ENCODE measurements at places on chromosomes 11 and 22.
A peak's percentile ranks its signal among the peaks of the same experiment; 100 is the strongest.

- DNase-seq = no peak
Measured at GRCh38 chr11:48122656-48123055, 94.0 kb upstream of the OR4B1 start.

GRCh38 chr11:117092951-117093590 is 5.2 kb downstream of the SIK3 start:
- no peak for DNase-seq

DNA sequence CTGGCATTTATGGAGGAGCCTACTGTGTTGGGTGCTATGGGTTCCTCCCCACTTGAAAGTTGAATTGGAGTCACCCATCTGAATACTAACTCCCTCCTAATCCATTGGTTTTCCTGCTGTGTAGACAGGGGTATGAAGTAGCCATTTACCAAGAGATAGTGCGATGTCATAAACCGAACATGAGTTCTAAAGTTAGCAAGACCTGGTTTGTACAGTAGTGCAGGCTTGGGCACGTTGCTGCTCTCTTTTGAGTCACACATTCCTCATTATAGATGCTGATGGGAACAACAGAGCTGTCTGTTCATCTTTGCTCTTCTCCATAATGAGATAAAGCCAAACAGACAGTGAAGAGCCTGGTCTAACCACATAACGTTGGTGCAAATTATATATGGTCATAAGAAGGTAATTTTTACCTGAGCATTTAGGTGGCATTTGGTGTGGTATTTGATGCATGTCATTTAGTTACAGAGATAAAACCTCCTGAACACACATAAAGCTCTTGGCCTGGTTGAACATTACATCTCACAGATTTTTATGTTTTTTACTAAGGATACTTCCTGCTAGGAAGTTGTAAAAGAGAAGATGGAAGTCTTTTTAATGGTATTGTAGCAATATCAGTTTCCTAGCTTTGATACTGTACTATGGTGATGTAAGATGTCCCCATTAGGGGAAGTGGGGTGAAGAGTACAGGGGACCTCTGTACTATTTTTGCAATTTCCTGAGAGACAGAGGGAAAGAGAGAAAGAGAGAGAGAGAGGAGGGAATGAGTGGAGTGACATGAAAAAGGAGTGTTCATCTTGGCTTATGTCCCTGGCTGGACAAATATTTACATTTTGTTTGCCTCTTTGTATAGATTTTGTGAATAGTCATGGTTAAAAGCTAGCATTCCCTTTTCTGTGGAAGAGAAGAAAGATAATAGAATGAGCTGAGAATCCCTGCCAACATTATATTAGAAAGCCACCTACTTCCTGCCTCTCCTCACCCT is 27.9 kb downstream of the GRAP2 start:
- DNase-seq = no peak

DNA sequence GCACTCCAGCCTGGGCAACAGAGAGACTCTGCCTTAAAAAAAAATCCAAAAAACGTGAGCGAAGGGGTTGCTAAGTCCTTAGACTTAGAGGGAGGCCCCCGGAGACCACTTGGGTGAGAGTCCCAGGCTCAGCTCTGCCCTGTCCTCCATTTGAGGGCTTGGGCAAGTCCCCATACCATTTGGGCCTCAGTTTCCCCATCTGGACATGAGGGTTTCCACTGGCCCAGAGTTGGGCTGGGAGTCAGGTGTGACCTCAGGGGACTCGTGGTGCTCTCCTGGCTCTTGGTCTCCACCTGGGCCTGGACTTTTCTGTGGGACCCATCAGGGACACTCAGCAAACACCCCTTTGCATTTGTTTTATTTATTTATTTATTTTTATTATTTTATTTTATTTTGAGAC is 35.2 kb upstream of the CSNK1E start:
- no peak for DNase-seq

- DNase-seq = no peak
Measured at GRCh38 chr22:44130076-44130711, 50.5 kb upstream of the PARVG start.

DNA sequence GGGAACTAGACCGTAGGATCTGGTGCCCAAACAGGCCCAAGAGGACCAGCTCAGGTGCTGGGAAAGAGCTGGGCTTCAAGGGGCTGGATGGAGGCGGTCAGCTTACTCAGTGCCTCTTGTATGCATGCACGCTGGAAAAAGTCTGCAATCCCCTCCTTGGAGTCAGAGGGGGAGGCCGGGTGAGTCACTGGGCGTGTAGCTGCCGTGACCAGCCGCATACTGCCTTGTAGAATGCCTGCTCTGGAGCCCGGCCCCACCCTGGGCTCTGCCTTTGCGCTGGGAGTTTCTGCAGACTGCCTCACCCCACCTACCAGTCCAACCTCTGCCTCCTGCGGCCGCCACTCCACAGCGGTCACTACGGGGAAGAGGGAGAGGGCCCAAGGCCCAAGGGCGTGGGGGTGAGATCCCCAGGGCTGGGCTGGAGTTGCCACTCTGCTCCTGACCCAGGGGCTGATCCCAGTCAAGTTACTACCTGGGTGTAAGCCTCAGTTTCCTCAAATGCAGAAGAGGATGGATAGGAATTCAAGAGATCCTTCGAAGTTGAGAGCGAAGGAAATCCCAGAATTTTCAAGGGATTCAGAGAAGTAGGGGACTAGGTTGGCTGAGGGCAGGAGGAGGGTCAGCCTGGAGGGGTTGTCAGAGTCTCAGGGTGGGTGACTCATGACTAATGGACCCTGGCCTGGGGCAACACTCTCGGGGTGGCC is 4.2 kb downstream of the MRGPRF start:
- no peak for DNase-seq

DNA sequence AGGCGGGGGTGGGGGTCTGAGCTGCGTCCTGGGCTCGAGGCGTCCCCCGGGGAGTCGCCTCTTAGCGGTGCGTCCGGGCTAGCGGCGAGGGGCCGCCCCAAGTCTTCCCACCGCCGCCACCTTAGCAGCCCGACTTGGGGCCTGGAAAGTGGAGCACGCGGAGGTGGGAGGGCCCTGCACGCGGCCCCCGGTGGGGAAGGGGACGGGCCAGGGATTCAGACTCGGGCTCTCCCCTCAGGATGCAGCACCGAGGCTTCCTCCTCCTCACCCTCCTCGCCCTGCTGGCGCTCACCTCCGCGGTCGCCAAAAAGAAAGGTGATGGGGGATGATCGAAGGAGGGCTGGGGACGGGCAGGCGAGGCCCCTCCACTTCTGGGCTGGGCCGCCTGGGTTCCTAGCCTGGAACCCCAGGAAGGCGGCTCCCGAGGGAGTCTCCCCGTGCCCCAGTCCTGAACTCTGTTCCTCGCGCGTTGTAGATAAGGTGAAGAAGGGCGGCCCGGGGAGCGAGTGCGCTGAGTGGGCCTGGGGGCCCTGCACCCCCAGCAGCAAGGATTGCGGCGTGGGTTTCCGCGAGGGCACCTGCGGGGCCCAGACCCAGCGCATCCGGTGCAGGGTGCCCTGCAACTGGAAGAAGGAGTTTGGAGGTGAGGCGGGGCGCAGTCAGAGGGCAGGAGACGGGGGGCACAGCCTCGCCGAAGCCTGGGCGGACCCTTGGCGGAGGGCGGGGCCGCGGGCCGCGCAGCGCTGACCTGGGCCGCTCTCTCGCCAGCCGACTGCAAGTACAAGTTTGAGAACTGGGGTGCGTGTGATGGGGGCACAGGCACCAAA is 563 bp downstream of the MDK start:
- peak; percentile 46 for DNase-seq

DNA sequence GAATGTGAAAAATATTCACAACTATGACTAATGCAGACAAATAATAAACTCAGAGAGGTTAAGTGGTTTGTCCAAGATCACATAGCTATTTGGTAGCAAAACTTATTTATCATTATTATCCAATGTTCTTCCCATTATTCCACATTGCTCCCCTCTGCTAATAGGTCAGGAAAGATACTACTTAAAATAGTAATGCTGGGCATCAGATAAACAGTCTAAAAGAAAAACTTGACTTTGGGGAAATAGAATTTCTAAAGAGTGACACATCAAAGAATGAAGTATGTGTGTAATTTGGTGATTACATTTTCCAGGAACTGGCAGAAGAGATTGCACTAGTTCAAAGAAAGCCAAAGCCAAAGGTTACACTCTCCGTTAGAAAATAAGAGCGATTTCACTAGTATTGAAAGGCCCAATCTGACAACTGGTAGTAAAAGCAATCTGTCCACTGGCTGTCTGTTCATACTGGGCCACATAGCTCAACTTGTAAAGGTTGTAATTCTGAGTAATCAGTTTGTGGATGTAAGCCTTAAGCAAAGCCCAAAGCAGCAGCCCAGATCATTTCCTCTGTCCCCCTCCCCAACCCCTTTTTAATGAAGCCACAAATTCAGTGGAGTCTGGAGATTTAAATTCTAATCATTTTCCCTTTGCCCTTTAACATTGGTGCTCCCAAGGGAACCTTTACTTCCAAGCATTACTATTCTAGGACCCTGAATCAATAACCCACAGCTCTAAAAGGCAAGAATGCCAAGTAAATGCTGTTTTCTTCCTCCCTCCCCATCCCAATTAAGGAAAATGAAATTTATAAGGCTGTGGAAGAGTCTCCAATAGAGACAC is 283.5 kb downstream of the TTC28 start:
- DNase-seq = no peak

GRCh38 chr11:3767536-3767935 is 29.8 kb downstream of the NUP98 start:
- DNase-seq = no peak

DNA sequence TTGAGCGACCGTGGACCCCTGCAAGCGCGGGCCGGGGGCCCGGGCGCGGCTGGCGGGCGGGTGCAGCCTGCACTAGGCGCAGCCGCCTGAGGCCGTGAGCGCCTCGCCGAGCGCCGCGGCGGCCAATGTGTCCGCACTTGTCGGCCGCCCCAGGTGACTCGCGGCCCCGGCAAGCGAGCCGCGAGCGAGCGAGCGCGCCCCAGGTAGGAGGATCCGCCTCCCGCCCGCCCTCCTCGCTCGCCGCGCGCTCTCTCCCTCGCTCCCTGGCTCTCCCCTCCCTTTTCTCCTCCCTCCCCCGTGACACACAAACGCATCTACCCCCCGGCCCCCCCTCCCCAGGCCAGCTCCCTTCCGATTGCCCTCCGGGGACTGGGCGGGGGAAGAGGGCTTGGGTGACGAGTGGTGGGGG is at the start of gene WNT7B:
Gene WNT7B (minus strand): TSS at position 160 of the 409 bp plus-strand sequence. CDS start 408 bp downstream, outside the sequence.
- DNase-seq = no peak

DNA sequence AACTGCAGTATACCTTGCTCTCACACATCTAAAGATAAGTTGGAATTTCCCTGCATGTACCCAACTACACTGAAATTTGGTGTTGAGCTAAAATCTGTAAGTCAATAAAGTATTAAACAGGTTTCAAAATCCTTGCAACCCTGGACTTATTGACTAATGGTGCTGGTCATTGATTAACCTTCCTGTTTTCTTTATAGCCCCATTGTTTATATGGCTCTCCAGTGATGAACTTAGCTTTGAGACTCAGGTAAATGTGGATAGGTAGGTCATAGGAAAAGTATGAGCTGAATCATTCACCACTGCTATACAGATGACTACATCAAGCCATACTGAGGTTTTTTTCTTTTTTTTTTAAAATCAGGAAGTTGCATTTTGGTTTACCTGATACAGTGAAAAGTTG is 132.7 kb downstream of the FAT3 start:
- DNase-seq = no peak

- DNase-seq = no peak
Measured at GRCh38 chr11:72075109-72075508, 5.2 kb downstream of the NUMA1 start.

- no peak for DNase-seq
Measured at GRCh38 chr11:22415476-22415875, 77.3 kb downstream of the SLC17A6 start.

GRCh38 chr11:75982309-75982708 is 167.3 kb downstream of the UVRAG start:
- DNase-seq = no peak

GRCh38 chr11:128026596-128026995 is 560.8 kb downstream of the ETS1 start:
- no peak for DNase-seq

GRCh38 chr11:75725547-75726320 is 8.1 kb downstream of the MOGAT2 start:
- no peak for DNase-seq

DNA sequence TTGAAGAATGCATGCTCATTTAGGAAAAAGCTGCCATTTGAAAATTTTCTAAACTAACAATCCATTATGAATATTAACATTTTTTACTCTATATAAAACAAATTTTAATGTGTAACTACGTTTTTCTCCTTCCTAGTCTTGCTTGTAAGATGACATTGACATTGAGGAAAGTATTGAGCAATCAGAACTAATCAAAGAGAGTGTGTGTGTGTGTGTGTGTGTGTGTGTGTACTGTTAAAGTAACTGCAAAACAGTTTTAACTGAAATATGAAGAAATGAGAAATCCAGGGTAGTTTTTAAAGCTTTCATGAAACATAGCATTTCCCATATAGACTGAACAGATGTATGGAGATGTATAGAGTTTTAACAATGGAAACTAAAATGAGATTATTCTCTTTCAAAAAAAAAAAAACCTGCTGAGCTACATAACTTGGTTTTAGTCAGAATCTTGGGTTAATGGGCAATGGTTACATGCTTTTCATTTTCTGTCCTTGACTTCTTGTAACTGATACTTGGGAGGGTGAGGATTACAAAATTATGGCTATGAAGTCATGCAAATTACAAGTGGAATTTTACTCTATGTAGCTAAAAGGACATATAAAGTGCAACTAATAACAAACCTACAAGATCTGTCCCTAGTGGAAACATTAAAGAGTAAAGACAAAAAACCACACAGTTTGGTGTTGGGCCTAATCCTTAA is 2.0 kb downstream of the PDGFD start:
- no peak for DNase-seq

- DNase-seq = no peak
Measured at GRCh38 chr11:35143297-35144135, 4.5 kb downstream of the CD44 start.

DNA sequence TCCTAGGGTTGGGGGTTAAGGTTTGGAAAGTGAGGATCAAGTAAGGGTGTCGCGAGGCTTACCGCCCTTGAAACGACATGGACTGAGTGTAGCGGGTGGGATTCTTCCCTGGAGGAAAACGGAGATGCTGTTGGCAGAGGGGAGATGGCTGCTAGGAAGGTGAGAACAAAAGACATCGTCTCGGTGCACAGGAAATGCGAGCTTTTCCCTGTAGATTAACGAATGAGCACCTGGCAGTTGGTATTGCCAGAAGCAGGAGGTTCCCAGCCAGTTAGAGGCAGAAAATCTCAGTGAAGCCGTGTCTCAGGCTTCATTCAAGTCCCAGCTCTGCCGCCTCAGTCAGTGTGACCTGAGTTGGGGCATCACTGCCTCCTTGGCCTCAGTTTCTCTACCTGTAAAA is 1.4 kb upstream of the LHFPL7 start:
- DNase-seq = no peak

- DNase-seq = no peak
Measured at GRCh38 chr11:125454047-125454446, 42.0 kb downstream of the FEZ1 start.

Measured in WTC11 (cell line).